ENCODE measurements at places on chromosomes 11 and 22.

DNA sequence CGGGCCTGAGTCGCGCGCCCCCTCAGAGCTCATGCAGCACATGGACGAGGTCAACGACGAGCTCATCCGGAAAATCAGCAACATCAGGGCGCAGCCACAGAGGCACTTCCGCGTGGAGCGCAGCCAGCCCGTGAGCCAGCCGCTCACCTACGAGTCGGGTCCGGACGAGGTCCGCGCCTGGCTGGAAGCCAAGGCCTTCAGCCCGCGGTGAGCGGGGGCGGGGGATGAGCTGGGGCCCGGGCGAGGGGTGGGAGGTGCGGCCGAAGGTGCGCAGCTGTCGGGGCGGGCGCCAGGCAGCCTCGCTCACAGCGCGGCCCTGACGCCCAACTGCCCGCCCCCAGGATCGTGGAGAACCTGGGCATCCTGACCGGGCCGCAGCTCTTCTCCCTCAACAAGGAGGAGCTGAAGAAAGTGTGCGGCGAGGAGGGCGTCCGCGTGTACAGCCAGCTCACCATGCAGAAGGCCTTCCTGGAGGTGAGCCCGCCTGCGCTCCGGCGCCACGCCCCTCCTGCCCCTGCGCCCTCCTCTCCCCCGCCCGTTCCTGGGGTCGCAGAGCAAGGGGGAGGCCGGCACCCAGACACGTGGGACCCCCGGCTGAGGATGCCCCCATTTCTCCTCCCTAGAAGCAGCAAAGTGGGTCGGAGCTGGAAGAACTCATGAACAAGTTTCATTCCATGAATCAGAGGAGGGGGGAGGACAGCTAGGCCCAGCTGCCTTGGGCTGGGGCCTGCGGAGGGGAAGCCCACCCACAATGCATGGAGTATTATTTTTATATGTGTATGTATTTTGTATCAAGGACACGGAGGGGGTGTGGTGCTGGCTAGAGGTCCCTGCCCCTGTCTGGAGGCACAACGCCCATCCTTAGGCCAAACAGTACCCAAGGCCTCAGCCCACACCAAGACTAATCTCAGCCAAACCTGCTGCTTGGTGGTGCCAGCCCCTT is 20.5 kb downstream of the EPS8L2 start:
- DNase-seq, result peak; percentile 51

- no peak for DNase-seq
Measured at GRCh38 chr11:36390963-36391471, 94.9 kb downstream of the PRR5L start.

DNA sequence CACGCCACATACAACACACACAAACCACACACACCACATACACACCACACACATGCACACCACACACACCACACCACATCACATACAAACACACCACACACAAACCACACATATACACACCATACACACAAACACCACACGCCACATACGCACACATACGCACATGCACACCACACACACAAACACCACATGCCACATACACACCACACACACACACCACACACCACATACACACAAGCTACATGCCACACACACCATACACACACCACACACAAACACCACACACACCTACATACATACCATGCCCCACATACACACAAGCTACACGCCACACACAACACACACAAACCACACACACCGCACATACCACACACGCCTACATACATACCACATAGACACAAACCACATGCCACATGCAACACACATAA is 15.7 kb upstream of the TH start:
- DNase-seq, result no peak

GRCh38 chr11:69111624-69112542 is 43.9 kb upstream of the SMIM38 start:
- DNase-seq, result no peak

DNA sequence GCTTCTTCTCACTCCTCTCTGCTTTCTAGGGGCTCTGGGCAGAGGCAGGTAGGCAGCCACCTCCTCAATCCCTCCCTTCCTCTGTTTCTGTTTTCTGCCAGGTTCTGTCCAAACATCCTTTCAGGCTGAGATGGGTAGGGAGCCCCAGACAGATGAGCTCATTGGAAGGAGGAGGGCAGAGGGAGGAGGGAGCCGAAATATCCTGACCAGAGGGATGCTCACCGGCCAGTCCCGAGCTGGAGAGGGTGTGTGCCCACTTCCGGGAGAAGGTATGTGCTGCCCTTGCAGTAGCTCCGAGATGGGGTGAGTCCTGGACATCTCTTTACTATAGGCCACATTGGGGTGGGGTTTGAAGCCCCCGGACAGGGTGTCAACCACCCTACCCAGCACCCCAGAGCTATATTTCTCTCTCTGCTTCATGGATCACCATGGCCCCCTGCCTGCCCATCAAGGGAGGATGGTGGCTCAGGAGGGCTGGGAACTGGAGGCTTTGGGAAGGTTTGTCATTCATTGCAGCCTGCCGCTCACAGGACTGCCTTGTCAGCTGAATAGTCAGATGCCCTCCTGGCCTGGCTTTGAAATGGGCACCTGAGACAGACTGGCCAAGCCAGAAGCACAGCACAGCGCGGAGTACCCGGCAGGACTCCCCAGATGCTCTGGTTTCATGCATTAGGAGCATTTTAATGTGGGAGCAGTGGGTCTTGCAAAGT is 4.7 kb upstream of the SCN4B start:
- DNase-seq, result no peak

GRCh38 chr11:16526947-16527346 is 170.6 kb upstream of the SOX6 start:
- no peak for DNase-seq

DNA sequence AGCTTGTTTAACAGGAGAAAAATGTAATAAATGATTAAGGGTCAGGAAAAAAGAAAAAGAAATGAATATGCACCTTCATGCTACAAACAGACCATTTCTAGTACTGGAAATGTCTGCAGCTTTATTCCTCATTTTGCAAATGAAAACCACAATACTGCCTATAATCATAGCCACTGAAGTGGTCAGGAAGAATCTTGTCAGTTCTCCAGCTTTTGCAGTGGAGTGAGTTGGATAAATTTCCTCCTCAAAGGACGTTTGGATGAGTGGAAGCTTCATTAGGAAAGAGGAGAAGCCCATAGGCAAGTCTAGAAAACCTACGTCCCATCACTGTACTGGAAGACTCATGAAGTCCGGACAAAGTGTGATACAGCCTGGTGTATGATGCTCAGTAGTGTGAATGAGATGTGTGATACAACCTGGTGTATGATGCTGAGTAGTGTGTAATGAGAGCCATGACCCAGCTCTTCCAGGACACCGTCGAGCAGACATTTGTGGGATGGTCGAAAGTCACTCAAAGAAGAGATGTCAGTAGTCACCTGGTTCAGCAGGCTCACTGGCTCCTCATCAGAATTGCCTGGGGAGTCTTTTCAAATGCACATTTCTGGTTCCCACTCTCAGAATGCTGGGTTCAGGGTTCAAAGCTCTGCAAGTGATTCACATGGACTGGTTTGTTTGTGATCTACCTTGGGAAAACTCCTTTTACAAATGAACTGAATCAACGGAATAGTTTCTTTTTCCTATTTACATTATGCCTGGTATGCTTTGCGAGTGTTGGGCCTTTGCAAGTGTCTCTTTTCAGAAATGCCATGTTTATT is 101.3 kb downstream of the PDHX start:
- DNase-seq, result no peak

DNA sequence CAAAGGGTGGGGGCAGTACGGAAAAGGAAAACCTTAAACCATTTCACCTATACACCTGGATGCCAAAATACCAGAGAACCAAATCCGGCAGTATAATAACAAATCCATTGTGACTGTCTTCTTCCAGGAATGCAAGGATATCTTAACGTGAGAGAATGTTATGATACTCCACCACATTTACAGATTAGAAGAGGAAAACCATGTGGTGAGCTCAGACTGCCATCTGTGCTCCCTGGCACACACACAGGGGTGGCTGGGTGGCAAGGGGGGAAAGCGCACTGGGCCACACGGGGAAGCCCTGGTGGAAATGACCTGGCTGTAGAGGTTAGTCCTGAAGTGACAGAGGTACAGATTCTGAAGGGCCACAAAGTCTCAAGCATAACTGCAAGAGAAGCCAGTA is 9.9 kb downstream of the EIF1AD start:
- no peak for DNase-seq

- DNase-seq, result no peak
Measured at GRCh38 chr11:75725547-75726320, 8.1 kb downstream of the MOGAT2 start.

DNA sequence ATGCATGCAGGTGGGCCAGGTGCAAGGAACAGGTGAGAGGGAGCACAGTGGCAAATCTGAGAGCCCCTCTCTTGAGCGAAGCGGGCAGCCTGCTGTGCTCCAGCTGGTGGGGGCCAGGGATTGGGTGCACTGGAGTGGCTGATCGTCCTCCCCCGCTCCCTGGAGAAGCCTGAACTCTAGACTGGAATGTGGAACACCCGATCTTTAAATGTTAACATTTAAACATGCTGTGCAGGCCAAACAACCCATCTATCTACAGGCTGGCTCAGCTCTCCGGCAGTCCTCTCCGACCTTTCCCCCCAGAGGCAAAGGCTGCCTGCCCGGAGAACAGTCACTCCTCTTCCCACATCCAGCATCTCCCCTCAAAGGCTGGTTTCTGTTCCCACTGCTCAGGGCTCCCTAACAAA is 5.1 kb downstream of the MRGPRF start:
- DNase-seq, result no peak

GRCh38 chr11:65854161-65854592 is 3.8 kb downstream of the CFL1 start:
- DNase-seq, result no peak

DNA sequence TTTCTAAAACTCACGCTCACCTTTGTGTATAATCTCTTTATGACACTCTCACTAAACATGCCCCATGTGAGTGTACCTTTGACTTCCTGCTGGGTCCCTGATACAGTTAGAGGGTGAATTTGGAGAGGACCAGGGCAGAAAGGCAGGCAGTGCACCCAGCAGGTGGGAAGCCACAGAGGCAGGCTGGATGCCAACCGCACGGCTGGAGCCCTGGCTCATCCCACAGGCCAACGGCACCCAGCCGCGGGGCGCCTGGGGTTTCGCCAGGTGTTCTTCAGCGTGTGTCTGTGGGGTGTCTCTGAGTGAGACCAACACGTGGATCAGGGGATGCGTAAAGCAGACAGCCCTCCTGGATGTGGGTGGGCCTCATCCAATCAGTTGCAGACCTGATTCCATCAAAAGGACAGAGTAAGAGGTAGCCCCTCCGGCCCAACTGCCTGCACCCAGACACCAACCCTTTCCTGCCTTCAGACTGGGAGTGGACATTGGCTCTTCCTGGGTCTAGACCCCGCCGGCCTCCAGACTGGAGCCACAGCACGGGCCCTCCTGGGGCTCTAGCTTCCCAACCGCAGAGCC is 51.6 kb downstream of the DHCR7 start:
- DNase-seq, result no peak

DNA sequence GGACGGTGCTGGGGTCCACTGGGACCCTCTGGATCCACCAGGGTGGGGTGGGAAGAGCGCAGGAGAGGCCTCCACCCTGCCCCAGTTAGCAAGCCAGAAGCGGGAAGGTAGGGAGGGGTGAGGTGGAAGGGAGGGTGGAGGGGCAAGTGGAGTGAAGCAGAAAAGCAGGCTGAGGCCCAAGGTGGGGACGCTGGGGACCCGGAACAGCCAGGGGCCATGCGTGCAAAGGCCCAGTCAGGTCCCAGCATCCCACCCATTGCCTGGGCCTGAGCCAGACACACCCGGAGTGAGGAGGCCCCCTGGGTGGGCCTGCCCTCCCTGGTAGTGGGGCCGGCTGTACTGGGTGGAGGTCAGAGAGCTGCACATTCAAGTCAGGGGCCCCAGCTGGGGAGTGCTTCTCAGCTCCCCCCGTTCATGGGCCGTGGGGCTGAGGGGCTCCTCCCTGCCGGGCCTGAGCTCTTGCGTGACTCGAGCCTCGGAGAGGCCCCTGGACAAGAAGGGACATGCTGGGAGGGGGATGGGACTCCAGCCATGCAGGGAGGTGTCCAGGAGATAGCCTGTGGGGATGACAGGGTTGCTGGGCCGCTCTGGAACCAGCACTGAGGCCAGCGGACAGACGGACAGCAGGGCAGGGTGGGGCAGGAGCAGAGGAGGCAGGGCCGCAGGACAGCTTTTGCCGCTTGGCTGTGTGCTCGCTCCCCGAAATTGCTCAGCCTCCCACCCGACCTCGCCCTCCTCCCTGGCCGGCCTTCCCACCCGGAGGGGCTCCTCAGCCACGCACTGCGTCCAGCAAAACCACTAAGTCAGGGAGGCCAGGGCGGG is 7.7 kb downstream of the TNNT3 start:
- DNase-seq, result no peak

DNA sequence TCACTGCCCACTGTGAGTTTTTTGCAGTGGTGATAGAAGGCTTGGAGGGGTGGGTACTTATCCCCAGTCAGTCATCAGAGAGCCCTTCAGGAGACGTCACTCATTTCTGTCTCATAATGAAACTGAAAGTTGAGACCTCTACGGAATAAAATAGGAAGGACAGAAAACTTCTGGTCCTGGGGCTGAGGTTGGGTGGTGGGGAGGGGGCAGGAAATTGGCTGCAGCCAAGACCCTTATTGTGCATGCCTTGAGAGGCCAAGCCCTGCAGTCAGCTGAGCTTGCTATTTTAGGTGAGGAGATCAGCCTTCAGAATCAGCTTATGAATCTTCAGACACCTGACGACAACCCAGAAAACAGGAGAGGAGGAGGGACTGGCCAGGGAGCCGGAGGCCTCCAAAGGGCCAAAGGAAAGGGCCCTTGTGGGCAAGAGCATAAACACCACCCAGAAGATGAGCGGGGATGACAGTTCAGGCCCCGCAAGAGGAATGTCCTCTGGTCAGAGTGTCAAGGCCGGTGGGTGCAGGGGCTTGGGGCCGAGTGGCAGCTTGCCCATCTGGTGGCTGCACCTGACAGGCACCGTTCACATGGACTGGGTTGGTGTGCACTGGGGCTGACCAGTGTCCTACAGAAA is 17.9 kb upstream of the ADA2 start:
- no peak for DNase-seq

- DNase-seq, result no peak
Measured at GRCh38 chr11:107929611-107930200, 1.5 kb downstream of the RAB39A start.
